ENCODE measurements at places on chromosomes 1 and 21. TPM values are rescaled to one million over a fixed set of nuclear protein-coding genes. Genes with fewer than 3 reads are reported as not detected.

Gene HAPLN2
- 1.4 TPM for total RNA-seq

DNA sequence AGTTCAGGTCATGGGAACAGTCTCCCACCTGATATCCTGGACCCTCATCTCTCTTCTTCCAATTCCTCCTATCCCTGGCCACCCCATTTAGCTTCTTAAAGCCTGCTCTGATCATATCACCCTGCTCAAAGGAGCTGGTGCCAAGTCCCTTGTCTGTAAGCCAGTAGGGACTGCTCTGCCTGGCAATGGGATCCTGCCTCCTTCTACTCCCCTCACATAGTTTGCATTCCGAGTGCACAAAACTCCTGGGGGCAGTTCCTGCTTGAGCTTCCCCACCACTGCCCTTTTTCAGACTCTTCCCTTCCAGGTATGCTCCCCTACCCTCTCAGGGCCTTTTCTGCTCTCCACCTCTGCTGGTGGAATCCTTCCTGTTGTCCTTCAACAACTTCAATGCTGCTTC lies 48.1 kb downstream of the NGF start:
- peaks cover 23% of the 10 kb centered on the region for H3K36me3 ChIP-seq
- H3K27ac ChIP-seq, result peak overlapping the region; percentile 13
- H3K4me1 ChIP-seq, result peaks cover 11% of the 10 kb centered on the region
- DNase-seq, result no peak
- no peak overlapping the region for H3K4me3 ChIP-seq

GRCh38 chr1:233355841-233356704 lies 28.5 kb downstream of the MAP3K21 start:
- DNase-seq, result no peak
- no peaks in the 10 kb centered on the region for H3K27me3 ChIP-seq
- no peak overlapping the region for H3K4me3 ChIP-seq
- H3K4me1 ChIP-seq, result no peaks in the 10 kb centered on the region
- H3K36me3 ChIP-seq, result no peaks in the 10 kb centered on the region
- H3K27ac ChIP-seq, result no peak overlapping the region

DNA sequence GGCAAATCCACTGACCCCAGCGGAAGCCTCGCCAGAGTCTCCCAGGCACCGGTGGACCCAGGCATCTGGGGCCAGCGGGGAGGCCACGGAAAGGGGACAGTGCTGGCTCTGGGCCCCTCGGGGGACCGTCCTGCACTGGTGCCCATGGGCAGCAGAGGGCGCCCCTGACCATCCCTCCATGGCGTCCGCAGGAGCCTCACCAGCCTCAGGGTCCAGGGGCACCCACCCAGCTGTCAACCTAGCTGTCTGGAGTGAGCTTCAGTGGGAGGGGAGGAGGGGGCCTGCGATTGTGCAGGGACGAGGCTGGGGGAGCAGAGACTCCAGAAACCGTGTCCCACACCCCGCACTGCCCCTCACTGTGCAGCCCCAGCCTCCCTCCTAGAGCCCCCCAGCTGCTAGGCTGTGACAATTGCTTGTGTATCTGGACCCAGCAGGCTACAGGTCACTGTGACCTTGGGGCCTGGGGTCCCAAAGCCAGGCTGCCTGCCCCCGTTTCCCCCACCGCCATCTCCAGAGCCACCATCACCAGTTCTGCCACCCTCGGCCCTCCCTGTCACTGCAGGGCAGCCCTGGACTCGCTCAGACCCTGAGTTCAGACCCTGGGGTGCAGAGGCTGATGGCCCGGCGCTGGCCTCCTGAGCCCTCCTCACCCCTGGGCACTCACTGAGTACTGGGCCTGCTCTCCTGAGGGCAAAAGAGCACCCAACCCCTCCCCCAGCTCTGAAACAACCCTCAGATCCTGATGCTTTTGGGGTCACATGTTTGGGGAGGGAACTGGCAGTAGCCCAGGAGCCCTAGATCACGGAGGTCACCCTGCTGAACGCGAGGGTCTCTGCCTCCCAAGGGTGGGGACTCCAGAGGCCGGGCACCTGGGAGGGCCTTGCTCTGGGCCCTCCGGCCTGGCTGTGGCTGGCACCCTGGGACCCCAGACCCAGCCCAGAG lies 10.6 kb upstream of the COL6A1 start:
- peaks cover 41% of the 10 kb centered on the region for H3K4me1 ChIP-seq
- no peak overlapping the region for H3K4me3 ChIP-seq
- no peaks in the 10 kb centered on the region for H3K27me3 ChIP-seq
- no peaks in the 10 kb centered on the region for H3K36me3 ChIP-seq

DNA sequence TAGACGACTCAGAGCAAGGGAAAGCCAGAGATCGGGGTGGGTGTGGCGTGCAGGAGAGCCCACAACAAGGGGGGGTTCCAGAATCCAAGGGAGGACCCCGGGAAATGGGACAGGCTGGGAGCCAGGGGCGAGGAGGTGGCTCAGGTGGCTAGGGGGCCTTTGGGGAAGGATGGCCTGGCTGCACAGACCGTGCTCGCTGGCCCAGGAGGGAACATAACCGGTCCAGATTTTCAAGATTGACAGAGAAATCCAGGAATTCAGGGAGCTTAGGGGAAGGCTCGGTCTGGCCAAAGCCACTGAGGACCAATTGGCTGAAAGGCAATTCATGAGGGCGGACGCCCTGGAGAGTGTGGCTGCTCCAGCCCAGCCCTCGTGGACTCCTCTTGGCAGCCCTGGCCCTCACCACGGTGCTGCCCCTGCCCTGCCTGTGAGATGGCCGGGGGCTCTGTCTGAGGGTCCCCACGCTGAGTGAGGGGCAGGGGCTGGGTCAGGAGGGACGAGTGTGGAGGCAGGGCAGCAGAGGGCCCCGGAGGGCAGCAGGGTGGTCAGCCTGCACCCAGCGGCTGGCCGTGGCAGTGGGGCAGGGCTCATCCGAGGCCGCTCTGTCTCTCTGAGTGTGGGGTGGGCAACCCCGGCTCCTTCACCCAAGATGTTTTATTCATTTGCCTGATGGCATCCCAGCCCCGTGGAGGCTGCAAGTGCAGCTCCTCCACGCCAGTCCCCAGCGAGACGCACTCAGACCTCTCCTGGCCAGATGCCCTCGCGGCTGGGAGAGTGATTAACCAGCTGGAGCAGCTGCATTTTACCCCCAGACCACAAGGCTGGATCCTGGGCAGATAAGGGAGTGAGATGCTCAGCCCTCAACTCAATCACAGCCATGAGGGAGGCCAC lies 5.6 kb upstream of the LRRC3 start:
- H3K27ac ChIP-seq, result no peak overlapping the region
- DNase-seq, result no peak
- H3K4me1 ChIP-seq, result no peaks in the 10 kb centered on the region
- H3K4me3 ChIP-seq, result no peak overlapping the region
- no peaks in the 10 kb centered on the region for H3K36me3 ChIP-seq

DNA sequence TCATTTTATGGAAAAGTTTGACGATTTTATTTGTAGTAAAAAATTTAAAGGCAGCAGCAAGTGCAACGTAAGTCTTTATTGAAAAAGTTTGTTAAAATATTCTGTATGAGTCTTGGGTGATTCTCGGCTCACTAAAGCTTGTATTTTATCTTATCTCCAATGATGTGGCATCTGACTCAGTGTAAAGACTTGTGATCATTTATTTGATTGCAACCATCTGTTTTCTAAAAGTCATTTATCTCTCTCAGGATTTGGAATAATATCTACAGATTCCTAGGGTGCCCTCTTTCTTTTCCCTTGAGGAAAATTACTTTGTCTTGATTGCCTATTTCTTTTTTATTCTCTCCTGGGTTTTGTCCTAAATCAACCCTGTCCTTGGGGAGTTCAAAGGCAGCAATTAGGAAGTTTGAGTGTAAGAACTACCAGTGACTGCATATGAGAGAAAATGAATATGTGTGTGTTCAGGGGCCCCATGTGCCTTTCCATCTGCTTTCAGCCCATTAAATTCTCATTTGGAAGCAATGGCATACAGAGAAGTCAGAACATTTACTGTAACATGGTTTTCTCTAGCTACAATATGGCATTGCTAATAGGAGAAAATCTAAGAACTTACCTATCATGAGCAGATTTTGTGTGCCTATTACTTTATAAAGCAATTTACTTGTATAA lies 575.0 kb upstream of the CHRM3 start:
- H3K36me3 ChIP-seq, result no peaks in the 10 kb centered on the region
- no peak overlapping the region for H3K27ac ChIP-seq
- DNase-seq, result no peak
- no peak overlapping the region for H3K4me3 ChIP-seq
- no peaks in the 10 kb centered on the region for H3K27me3 ChIP-seq

DNA sequence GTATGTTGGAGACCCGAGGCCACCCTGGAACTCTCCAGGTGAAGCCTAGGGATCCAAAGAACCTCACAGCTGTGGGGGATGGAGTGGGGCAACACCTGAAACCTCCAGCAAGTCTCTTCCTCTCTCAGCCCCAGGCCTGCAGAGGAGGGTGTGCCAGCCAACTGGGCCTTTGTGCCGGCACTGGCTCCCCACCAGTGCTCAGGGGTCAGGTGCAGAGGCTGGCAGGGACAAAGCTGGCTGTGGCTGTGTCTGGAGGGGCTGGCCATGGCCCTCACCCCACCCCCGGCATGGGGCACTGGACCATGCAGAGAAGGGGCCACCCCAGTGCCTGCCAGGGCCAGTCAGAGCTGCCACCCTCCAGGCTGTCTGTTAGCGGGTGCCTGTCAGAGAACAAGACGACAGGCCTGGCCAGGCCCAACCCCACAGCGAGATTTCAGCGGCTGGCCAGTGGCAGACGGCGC lies 3.9 kb downstream of the COL18A1 start:
- H3K27me3 ChIP-seq, result no peaks in the 10 kb centered on the region
- H3K27ac ChIP-seq, result peak overlapping the region; percentile 74
- no peaks in the 10 kb centered on the region for H3K36me3 ChIP-seq
- H3K4me3 ChIP-seq, result no peak overlapping the region
- DNase-seq, result no peak
- peaks cover 15% of the 10 kb centered on the region for H3K4me1 ChIP-seq

DNA sequence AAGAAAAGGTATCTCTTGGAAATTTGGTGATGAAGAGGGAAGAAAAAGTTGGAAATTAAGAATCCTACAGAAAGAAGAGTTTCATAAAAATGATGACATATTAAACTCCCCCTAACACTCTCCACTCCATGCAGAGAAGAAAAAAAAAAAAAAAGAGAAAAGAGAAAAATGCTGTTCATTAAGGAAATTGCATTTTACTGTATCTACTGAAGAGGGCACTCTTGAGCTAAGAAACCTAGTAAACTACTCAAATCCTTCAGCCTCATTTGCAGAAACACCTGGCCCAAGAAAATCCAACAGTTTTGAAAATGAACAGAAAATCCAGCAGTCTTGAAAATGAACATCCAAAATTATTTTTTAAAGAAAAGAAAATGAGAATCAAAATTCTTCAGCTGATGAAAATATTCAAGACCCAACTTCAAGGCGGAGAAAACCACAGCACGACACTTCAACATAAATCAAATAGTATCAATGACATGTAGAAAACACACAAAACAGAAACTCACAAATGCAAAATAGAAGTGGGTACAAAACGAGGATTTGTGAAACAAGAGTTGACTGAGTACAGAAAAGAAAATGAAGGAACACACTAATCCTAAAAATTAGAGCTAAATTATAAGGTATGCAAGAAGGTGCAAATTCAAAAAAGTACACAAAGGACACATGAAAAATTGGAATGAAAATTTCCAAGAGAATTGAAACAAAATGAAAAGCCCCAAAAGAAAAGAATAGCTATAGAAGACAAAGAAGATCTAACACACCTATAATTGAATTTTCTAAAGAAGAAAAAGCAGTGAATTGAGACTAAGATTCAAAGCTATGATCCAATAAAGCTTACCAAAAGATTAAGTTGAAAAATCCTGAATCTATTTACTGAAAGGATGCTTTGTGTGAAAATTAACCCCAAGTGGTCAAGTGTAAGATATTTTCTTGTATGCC lies 73.2 kb upstream of the DNAJC6 start:
- H3K27ac ChIP-seq, result no peak overlapping the region
- no peaks in the 10 kb centered on the region for H3K36me3 ChIP-seq
- H3K4me1 ChIP-seq, result no peaks in the 10 kb centered on the region
- no peak for DNase-seq

GRCh38 chr1:166819974-166820373 lies 19.3 kb upstream of the POGK start:
- H3K4me1 ChIP-seq, result no peaks in the 10 kb centered on the region
- H3K4me3 ChIP-seq, result no peak overlapping the region
- H3K27me3 ChIP-seq, result no peaks in the 10 kb centered on the region
- no peaks in the 10 kb centered on the region for H3K36me3 ChIP-seq

Gene PLA2G4A
- total RNA-seq, result 0.75 TPM

GRCh38 chr1:61301824-61302657 lies 219.7 kb downstream of the NFIA start:
- no peaks in the 10 kb centered on the region for H3K27me3 ChIP-seq
- peaks cover 32% of the 10 kb centered on the region for H3K4me1 ChIP-seq
- peak overlapping the region; percentile 55 for H3K27ac ChIP-seq
- DNase-seq, result no peak
- no peaks in the 10 kb centered on the region for H3K36me3 ChIP-seq

GRCh38 chr1:8578936-8579335 lies 238.5 kb downstream of the RERE start:
- no peak for DNase-seq
- H3K27ac ChIP-seq, result no peak overlapping the region
- no peaks in the 10 kb centered on the region for H3K27me3 ChIP-seq
- no peaks in the 10 kb centered on the region for H3K36me3 ChIP-seq

DNA sequence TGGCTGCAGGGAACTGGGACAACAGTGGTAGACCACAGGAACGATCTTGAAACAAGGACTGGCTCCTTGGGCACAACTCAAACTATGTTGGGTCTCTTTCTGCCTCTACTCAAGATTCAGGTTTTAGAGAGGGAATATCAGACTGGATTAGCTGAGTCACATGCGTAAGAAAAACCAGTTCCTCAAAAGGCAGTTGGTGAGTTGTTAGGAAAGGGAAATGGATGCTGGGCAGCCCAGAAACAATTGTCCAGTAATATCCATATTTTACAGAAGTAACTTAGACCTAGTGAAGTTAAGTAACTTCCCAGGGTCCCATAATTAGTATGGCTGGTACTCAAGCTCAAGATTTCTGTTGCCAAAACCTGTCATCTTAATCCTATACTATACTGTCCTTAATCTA lies 27.0 kb upstream of the TMEM39B start:
- H3K4me3 ChIP-seq, result no peak overlapping the region
- H3K27me3 ChIP-seq, result no peaks in the 10 kb centered on the region
- H3K27ac ChIP-seq, result no peak overlapping the region
- no peaks in the 10 kb centered on the region for H3K4me1 ChIP-seq
- peaks cover 73% of the 10 kb centered on the region for H3K36me3 ChIP-seq

Gene SORT1
- total RNA-seq, result 111 TPM

Gene LCE3B
- not detected for total RNA-seq

Data from ascending aorta (tissue), 2 donors.